PC-9 (cell line): ENCODE measurements at places on chromosomes 4 and X. TPM values are rescaled to one million over a fixed set of nuclear protein-coding genes. Genes with fewer than 3 reads are reported as not detected.
A peak's percentile ranks its signal among the peaks of the same experiment; 100 is the strongest.

PGM2 gene
- 27.3 and 32.5 TPM in 2 replicates for total RNA-seq

ESX1 gene
- 1.6 and 1.9 TPM in 2 replicates for total RNA-seq

ENPEP gene
- not detected in 2 replicates for total RNA-seq

HMGN5 gene
- total RNA-seq: 3.6 and 6.6 TPM in 2 replicates

TAF7L gene
- total RNA-seq: 0.24 and 0.25 TPM in 2 replicates

CXCL10 gene
- not detected in 2 replicates for total RNA-seq

MAD2L1 gene
- 24.7 and 34.4 TPM in 2 replicates for total RNA-seq

DNA sequence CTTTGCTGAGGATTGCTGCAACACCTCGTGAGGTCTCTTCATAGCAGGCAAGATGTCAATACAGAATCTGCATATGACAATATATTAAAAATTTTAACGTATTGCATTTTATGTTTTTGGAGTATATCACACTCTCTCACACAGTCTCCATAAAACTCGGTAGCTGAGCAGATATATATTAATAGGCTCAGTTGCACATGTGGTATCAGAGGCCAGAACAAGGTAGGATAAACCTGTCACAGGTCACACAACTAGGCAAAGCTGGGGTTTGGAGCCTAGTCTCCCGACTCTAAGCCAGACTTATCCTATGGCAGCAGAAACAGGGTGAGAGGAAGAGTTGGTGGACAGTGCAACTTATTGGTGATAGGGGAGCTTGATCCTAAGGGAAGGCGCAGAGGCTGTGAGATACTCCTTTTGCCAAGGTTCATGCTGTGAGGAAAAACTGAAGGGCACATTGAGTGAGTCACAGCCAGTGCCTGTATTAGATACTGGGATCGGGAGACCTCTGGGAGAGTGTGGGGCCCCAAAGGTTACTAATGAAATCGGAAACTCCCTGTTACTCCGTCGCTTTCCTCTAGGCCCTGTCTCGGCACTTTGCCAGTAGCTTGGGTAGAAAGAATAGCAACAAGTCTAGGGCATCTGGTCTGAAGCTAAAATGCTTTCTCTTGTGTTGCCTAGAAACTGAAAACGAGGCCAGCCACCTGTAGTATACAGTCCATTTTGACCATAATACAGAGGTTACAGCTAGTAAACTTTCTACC is 195.7 kb downstream of the ARHGAP10 start:
- no peaks in the 10 kb centered on the region for H3K36me3 ChIP-seq
- H3K27me3 ChIP-seq: no peaks in the 10 kb centered on the region
- no peak for DNase-seq
- H3K27ac ChIP-seq: no peak overlapping the region
- no peak overlapping the region for H3K4me3 ChIP-seq

GRCh38 chr4:151676301-151676700 is 84.5 kb downstream of the GATB start:
- no peaks in the 10 kb centered on the region for H3K4me1 ChIP-seq
- H3K4me3 ChIP-seq: no peak overlapping the region
- no peaks in the 10 kb centered on the region for H3K36me3 ChIP-seq
- no peaks in the 10 kb centered on the region for H3K27me3 ChIP-seq
- H3K27ac ChIP-seq: no peak overlapping the region

DNA sequence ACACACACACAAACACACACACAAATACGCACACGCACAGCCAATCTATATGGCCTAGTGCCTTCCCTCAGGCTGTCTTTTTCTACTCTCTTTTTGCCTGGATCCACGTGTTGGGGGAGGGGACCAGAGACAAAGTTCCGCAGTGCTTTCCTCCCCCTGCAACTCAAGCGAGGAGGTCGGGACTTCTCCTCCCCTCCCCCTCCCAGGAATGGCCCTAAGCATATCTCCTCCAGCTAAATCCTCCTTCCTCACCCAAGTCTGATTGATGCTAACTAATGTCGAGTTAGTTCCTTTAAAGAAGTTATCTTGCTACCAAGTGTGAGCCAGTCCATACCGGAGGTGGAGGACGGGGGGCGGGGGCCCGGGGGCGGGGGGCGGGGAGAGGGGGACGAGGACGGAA is 141.2 kb upstream of the ZIC3 start:
- H3K27ac ChIP-seq: no peak overlapping the region
- no peaks in the 10 kb centered on the region for H3K27me3 ChIP-seq
- no peaks in the 10 kb centered on the region for H3K36me3 ChIP-seq
- no peak for DNase-seq
- H3K4me1 ChIP-seq: no peaks in the 10 kb centered on the region

- H3K27ac ChIP-seq: 0 out of 2 replicates have a peak overlapping the region, but pooled peaks have one; percentile 32
- H3K27me3 ChIP-seq: no peaks in the 10 kb centered on the region
- DNase-seq: no peak
- peaks cover 17% of the 10 kb centered on the region for H3K4me1 ChIP-seq
- no peak overlapping the region for H3K4me3 ChIP-seq
- no peaks in the 10 kb centered on the region for H3K36me3 ChIP-seq
Measured at GRCh38 chr4:81039351-81039972, 9.0 kb downstream of the BMP3 start.

DNA sequence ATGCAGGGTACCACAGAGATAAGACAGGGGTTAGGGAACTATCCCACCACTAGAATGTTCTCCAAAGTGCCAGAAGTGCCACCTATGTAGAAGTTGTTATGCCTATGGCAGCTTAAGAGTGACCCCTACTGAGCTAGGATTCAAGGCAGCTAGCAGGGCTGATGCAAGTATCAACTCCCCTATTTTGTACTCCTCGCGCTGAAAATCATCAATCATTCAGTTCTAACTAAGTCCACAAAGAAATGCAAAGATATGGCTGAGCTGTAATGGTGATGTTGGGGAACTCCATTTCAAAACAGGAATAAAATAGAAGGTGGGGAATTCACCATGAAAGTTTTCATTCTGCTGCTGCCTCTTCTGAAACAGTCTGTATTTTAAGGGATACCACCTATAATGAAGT is 13.8 kb downstream of the ACSL4 start:
- peaks cover 19% of the 10 kb centered on the region for H3K4me1 ChIP-seq
- no peak for DNase-seq
- no peaks in the 10 kb centered on the region for H3K36me3 ChIP-seq
- no peak overlapping the region for H3K27ac ChIP-seq
- H3K27me3 ChIP-seq: no peaks in the 10 kb centered on the region
- no peak overlapping the region for H3K4me3 ChIP-seq

- H3K4me1 ChIP-seq: no peaks in the 10 kb centered on the region
- no peak for DNase-seq
- H3K27ac ChIP-seq: no peak overlapping the region
- H3K4me3 ChIP-seq: no peak overlapping the region
- H3K36me3 ChIP-seq: no peaks in the 10 kb centered on the region
Measured at GRCh38 chr4:187656959-187657358, 338.6 kb upstream of the ZFP42 start.

DNA sequence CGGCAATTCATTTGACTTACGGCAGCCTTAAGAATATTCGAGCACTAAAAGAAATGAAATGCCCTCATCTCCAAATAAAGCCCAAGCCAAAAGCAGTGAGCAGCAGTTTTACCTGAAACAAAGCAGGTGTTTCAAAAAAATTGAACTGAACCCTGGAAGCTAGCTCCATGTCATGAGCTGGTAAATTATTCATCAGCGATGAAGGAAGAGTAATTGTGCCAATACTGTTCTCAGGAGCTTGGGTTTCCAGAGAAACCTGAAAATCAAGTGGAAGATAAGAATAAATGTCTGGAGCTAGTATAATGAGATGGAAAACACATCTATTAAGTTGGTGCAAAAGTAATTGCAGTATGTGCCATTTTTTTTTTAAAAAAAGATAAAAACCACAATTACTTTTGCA is 24.0 kb upstream of the PHKA2 start:
- no peaks in the 10 kb centered on the region for H3K27me3 ChIP-seq
- no peak overlapping the region for H3K27ac ChIP-seq
- H3K36me3 ChIP-seq: no peaks in the 10 kb centered on the region
- no peaks in the 10 kb centered on the region for H3K4me1 ChIP-seq

- H3K4me1 ChIP-seq: no peaks in the 10 kb centered on the region
- no peaks in the 10 kb centered on the region for H3K27me3 ChIP-seq
- no peak for DNase-seq
- H3K4me3 ChIP-seq: no peak overlapping the region
Measured at GRCh38 chr4:55458164-55458563, 62.4 kb downstream of the TMEM165 start.

DNA sequence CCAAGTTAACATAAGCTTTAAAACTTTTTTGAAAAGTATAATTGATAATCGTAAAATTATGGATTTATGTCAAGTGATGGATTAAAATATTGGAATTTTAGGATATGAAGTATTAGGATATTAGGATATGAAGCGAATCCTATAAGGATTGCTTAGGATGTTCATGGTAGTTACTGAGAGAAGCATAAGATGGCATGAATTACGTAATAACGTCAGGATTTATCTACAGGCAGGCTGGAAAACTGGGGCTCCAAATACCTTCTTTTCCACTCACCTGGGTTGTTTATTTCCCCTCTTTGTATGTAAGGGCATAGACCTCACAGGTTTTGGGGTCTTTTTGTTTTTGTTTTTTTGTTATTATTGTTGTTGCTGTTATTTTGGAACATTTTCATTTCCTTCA is 65.2 kb upstream of the TMEM33 start:
- no peak overlapping the region for H3K4me3 ChIP-seq
- DNase-seq: no peak
- no peaks in the 10 kb centered on the region for H3K4me1 ChIP-seq

DNA sequence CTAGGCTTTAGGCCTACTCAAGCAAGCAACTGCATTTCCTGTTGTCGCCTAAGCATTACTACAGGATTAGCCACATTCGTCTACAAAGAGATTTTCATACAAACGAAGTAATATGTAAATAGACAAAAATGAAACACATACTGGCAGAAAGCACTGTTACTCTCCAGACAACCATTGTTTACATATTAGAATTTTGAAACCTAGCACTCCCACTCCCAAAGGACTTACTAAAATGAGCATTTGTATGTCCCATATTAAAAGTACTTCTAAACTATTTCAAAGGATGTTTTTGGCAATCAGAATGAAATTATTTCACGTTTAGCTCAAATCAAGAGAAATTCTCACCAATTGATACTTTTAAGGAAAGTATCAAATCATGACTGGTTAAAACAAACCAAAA is 570.8 kb downstream of the PRR32 start:
- H3K27ac ChIP-seq: no peak overlapping the region
- no peaks in the 10 kb centered on the region for H3K27me3 ChIP-seq
- no peak for DNase-seq
- H3K4me1 ChIP-seq: no peaks in the 10 kb centered on the region
- no peak overlapping the region for H3K4me3 ChIP-seq

- no peaks in the 10 kb centered on the region for H3K27me3 ChIP-seq
- no peaks in the 10 kb centered on the region for H3K4me1 ChIP-seq
- no peak overlapping the region for H3K27ac ChIP-seq
- no peak overlapping the region for H3K4me3 ChIP-seq
- no peak for DNase-seq
- H3K36me3 ChIP-seq: no peaks in the 10 kb centered on the region
Measured at GRCh38 chr4:77613267-77613666, 7.6 kb downstream of the CXCL13 start.

DNA sequence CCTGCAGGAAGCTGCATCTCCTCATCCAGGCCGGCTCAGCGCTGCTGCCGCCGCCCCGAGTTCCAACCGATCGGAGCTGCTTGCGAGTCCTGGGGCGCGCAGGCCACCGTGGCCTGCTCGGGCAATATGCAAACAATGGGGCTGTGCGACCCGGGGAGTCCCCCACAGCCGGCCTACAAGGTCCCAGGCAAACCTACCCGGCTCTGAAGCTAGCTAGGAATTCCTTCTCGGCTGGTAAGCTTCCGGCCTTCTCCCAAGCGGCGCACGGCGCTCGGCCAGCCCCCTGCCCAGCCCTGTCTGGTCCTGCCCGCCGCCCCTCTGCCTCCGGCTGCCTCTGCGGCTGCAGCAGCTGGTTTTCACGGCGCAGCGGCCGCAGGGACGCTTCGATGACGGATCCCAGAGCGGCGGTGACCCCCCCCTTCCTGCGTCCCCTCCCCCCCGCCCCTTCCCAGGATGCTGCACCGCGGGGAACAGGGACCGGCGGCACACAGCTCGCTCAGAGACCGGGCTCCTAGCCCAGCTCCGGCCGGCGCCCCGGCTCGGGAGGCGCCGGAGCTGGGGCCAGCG is 59.4 kb downstream of the TSC22D3 start:
- H3K4me3 ChIP-seq: peak overlapping the region; percentile 91
- H3K27ac ChIP-seq: no peak overlapping the region
- DNase-seq: no peak
- H3K36me3 ChIP-seq: peaks cover 14% of the 10 kb centered on the region; the same call in 1 of the 2 replicates
- no peaks in the 10 kb centered on the region for H3K27me3 ChIP-seq
- H3K4me1 ChIP-seq: peaks cover 46% of the 10 kb centered on the region

- no peaks in the 10 kb centered on the region for H3K27me3 ChIP-seq
- H3K27ac ChIP-seq: no peak overlapping the region
- peaks cover 18% of the 10 kb centered on the region for H3K4me1 ChIP-seq
- no peak overlapping the region for H3K4me3 ChIP-seq
Measured at GRCh38 chr4:38333219-38333618, 330.8 kb upstream of the KLF3 start.

DNA sequence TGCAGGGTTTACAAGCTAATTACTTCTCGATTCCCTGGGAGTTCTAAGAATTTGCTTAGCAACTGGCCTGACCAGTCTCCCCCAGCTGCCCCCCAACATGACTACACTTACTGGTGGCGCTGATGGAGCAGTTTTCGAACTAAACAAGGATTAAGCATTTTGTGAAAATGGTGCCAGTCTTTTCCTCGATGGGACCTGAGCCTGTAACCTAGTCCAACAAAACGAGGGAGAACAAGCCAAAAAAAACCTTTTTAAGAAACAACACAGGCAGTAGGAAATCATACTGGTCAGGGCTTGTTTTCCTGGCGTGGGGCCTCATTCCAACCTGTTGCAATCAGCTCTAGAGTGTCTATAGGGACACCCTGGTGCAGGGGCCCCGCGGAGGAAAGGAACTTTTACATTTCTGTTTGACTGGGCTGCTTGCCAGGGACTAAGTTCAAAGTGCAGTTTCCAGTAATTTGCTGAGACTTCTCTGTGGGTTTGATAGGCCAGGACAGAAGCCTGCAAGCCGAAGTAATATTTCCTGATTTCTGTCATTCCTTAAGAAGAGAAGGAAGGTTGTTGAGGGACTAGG is 158.7 kb downstream of the SPRY1 start:
- H3K4me3 ChIP-seq: no peak overlapping the region
- peaks cover 38% of the 10 kb centered on the region for H3K4me1 ChIP-seq
- H3K36me3 ChIP-seq: no peaks in the 10 kb centered on the region
- H3K27me3 ChIP-seq: no peaks in the 10 kb centered on the region
